ENCODE measurements at places on chromosomes 7 and 10.

GRCh38 chr7:146655928-146656797 is 539.6 kb downstream of the CNTNAP2 start:
- DNase-seq = no peak

- no peak for DNase-seq
Observed at GRCh38 chr10:131154306-131155025, 157.1 kb downstream of the TCERG1L start.

DNA sequence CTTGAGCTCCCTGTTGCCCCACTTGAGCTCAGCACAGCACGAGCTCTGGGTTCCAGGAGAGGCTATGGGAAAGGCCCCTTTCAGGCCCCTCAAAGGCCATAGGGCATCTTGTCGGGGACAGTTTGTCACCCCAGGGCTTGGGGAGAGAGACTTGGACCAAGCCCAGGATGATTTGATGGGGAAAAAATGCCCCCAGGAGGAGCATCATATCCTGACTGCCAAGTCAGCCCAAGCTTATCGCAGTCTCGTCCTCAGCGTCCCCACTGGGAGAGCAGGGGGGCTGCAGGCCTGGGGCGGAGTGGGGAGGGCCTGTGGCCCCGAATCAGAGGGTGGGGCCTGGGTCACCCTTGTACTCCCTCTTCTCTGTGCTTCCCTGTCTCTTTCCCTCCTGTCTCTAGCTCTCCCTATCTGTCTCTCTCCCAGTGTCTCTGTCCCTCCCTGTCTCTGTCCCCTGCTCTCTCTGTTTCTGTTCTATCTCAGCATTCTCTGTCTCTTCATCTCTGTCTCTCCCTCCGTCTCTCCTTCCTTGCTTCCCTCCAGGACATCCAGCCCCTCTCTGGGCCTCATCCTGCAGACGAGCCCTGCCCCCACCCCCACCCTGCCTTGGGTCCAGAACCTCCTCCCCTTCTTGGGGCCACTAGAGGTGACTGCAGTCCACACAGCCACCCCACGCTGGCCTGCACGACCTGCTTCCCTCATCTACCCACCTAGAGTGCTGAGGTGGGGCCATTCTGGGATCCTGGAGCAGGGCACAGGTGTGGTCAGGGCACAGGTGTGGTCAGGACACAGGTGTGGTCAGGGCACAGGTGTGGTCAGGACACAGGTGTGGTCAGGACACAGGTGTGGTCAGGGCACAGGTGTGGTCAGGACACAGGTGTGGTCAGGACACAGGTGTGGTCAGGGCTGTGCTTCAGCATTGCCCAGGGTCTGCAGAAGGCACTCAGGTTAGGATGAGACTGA is 17.3 kb upstream of the GRIFIN start:
- DNase-seq = peak; percentile 50

DNA sequence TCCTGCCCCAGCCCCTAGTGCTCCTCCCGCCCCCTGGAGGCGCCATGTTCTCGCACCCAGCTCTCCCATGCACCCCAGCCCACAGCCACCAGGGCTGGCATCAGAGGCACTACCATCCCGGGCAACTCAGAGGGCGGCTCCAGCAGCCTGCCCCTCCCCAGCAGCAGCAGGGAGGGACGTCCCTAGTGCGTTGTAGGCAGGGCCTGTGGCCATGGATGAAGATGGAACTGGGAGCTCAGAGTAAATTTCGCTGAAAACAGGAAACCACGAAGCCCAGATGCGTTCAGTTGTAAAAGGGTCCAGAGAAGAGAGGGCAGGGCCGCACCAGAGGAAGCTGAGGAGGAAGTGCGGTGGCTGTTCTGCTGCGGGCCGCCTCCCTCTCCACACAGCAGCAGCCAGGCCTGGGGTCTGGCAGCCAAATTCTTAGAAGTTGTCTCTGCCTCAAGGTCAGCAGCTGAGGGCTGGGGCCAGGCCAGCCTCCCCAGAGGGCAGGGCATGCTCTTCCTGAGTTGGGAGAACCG is 24.6 kb downstream of the VSIR start:
- no peak for DNase-seq

- no peak for DNase-seq
Observed at GRCh38 chr7:42650171-42650570, 261.7 kb downstream of the C7orf25 start.

GRCh38 chr7:139838876-139839275 is 9.8 kb downstream of the TBXAS1 start:
- DNase-seq = no peak

GRCh38 chr10:62502995-62503613 is 128.9 kb downstream of the ZNF365 start:
- no peak for DNase-seq

GRCh38 chr10:122962405-122962804 is 8.4 kb upstream of the C10orf88 start:
- no peak for DNase-seq

GRCh38 chr7:512146-512510 is 7.5 kb downstream of the PDGFA start:
- DNase-seq = no peak

- DNase-seq = no peak
Observed at GRCh38 chr10:74335501-74335900, 184.5 kb downstream of the ADK start.

- no peak for DNase-seq
Observed at GRCh38 chr7:28626221-28626620, 213.9 kb downstream of the CREB5 start.

DNA sequence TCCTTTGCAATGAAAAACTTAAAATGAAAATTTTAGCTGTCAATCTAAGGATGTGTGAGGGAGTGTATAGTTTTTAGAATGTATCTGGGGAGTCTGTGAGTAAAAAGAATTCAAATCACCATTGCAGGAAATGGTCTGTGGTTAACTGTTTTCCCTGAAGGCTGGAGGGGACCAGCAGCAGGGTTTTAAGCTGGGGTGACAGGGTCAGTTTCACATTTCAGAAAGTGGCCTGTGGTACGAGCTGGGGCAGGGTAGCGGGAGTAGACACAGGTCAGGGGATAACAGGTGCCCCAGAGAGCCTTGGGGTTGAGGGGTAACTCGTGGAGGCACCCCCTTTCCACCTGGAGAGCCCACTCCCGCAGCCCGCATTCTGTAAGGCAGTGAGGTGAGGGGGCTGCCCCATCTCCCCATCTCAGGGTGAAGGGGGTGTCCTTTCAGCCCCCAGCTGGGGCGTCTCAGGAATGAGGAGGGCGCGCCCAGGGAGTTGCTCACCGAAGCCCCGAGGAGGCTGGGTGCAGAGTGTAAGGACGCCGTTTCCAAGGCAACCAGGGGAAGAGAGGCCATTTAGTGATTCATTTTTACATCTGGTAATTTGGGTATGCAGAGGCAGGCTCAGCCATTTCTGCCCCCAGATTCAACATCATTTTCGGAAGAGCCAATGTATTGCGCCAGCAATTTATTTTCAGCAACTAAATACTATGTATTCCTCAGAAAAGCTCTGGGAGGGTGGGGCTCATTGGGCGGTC is 168.9 kb downstream of the SLIT1 start:
- DNase-seq = no peak

- DNase-seq = no peak
Observed at GRCh38 chr7:50095634-50096033, 2.6 kb upstream of the ZPBP start.

GRCh38 chr7:56174875-56175760 is 58.9 kb upstream of the NUPR2 start:
- DNase-seq = peak; percentile 7

GRCh38 chr7:87474533-87475358 is 734 bp downstream of the ABCB4 start:
- DNase-seq = peak; percentile 56

GRCh38 chr10:112991888-112992491 is 41.9 kb downstream of the TCF7L2 start:
- no peak for DNase-seq

DNA sequence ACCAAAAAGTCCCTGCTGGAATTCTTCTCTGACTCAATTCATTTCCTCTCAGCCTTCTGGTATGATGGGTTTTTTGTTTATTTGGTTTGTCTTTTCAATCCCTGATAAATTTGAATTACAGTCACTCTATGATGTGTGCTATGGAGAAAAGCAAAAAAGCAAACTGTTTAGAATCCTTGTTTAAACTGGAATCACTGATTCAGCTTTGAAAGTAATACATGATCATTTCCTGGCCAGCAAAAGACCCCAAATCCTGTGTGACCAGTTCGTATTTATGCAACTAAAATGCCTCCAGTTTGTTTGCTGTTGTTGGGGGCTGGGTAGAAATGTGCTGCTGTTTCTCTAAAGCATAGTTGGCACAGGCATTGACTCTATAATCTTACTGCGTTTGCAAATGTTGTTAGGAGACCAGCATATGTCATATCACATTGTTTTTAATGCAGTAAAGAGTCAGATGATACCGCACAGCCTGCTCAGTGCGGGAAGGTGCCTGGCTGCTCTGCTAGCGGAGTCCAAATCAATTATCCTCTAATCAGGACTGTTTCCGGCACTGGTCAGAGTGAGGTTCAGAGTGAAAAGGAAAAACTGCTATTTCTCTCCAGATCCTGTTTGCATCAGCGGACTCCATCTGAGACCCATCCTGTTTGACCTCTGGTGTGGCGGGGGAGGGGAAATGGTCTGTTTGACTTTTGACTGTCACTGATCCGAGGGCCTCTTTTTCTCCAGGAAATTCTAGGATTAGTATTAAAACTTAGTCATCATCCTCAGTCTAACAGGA is 40.6 kb upstream of the ADD3 start:
- peak; percentile 32 for DNase-seq

GRCh38 chr10:49078433-49078832 is 36.9 kb downstream of the VSTM4 start:
- no peak for DNase-seq

- DNase-seq = no peak
Observed at GRCh38 chr10:119270762-119271366, 63.5 kb downstream of the GRK5 start.

GRCh38 chr10:70913893-70914240 is 25.5 kb upstream of the PCBD1 start:
- no peak for DNase-seq

DNA sequence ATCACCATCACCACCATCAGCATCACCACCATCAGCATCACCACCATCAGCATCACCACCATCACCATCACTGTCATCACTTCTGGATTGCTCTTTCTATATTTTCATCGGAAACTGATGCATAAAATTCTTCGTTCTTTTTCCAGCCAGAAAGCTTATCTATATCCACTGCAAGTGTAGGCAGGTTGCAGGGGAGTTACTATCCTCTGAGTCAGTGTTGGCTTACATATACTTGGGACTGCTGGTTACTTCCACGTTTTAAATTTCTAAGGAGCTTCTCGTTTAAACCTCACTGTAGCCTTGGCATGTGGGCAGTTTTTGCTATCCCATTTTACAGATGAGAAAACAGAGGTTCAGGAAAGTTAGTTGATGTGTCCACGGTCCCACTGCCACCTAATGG is 66.1 kb downstream of the FOXL3 start:
- DNase-seq = no peak

GRCh38 chr10:62778125-62778524 is 26.4 kb upstream of the ADO start:
- DNase-seq = no peak

DNA sequence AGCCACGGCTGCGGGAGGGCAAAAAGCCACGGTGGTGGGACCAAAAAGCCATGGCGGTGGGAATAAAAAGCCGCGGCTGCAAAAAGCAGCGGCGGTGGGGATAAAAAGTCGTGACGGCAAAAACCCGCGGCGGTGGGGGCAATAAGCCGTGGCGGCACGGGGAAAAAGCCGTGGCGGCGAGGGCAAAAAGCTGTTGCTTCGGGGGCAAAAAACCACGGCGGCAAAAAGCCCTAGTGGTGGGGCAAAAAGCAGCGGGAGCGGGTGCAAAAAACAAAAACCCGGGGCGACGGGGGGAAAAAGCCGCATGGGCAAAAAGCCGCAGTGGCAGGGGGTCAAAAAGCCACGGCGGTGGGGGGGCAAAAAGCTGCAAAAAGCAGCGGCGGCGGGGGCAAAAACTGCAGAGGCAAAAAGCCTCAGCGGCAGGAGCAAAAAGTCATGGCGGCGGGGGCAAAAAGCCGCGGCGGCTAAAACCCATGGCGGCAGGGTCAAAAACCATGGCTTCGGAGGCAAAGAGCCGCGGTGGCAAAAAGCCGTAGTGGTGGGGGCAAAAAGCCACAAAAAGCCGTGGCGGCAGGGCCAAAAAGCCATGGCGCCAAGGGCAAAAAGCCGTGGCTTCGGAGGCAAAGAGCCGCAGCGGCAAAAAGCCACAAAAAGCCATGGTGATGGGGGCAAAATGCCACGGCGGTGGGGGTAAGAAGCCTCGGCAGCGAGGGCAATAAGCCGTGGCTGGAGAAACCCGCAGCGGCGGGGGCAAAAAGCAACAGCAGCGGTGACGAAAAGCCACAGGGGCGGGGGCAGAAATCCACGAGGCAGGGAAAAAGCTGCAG is 525.8 kb downstream of the ZNF33B start:
- no peak for DNase-seq

GRCh38 chr7:88452646-88453045 is 146.0 kb upstream of the STEAP4 start:
- no peak for DNase-seq

DNA sequence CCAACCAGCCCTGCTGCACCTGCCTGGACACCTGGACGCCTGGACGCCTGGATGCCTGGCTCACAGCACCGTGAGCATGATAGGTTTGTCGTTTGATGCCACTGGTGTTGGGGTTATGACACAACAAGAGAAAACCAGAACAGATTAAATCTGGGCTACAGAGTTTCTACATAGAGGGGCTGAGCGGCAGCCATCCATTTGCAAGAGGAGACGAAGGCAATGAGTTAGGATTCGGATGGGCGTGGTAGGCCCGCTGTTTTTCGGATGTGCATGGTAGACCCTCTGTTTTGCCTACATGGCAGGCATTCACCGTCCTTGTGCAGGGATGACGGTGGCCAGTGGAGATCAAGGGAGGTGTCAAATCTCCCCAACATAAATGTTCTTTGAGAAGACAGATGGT is 121.5 kb upstream of the RNF32 start:
- no peak for DNase-seq

DNA sequence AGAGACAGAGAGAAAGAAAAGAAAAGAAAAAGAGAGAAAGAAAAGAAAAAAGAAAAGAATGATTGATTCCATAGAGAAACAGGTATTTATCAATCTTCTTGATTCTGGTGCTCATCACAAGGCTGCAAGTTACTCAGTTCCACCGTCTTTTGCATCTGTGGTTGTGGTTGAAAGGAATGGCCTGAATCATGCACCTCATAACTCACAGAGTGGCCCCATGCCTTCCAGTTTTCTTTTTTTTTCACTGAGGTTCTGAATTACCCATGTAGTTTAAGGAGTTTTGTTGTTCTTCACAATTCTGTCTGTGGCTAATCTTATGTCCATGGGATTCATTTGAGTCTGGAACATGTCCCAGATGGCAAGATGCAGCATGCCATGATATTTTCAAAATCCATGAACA is 156.0 kb downstream of the ZNF33B start:
- DNase-seq = peak; percentile 21

Measured in AG20443 (cell line).